GM12891 (cell line): ENCODE measurements at places on chromosomes 3 and 15.
A peak's percentile ranks its signal among the peaks of the same experiment; 100 is the strongest.

- DNase-seq = peak; percentile 29
Measured at GRCh38 chr15:32908135-32908801, 190.5 kb downstream of the GREM1 start.

DNA sequence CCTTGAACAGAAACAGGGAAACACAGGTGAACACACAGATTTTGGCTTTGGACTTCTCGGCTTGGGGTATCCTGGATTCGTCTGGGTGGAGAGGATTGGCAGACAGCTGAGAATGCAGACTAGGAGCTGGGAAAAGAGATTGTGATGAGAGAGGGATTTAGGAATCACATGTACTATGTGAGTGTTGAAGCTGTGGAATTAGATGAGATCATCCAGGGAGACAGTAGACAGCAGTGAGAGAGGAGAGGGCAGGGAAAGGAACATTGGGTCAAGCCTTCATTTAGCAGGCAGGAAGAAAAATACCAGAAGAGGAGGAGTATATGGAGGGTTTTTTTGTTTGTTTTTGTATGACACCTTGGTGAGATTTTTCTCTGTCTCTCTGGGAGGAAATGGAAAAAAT is 262.1 kb upstream of the TBL1XR1 start:
- DNase-seq = no peak

DNA sequence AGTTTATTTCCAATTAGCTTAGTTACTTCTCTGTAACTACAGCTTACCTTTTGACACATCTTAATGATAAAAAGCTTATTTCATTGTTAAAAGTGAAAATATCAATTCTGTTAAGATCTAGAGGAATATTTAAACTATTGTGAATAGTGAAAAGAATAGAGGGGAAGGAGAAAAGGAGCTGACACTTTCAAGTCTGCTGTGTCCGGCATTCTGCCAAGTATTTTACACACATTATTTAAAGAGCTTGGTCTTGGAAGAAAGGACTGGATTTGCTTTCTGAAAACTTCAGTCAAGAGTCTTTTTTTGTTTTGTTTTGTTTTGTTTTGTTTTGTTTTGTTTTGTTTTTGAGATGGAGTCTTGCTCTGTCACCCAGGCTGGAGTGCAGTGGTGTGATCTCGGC is 34.8 kb downstream of the CCDC80 start:
- DNase-seq = no peak

- DNase-seq = no peak
Measured at GRCh38 chr15:51048308-51048707, 46.4 kb downstream of the TNFAIP8L3 start.

- DNase-seq = no peak
Measured at GRCh38 chr15:90189781-90190467, 11.2 kb upstream of the SEMA4B start.
